ENCODE measurements at places on chromosomes 5 and 9.

- DNase-seq, result no peak
These were observed 3.0 kb upstream of the TMEM210 start for GRCh38 chr9:137174722-137175293.

- no peak for DNase-seq
These were observed 138.4 kb upstream of the DMRTA1 start for GRCh38 chr9:22308177-22308576.

GRCh38 chr9:129422032-129422842 lies 198.7 kb downstream of the C9orf50 start:
- no peak for DNase-seq

DNA sequence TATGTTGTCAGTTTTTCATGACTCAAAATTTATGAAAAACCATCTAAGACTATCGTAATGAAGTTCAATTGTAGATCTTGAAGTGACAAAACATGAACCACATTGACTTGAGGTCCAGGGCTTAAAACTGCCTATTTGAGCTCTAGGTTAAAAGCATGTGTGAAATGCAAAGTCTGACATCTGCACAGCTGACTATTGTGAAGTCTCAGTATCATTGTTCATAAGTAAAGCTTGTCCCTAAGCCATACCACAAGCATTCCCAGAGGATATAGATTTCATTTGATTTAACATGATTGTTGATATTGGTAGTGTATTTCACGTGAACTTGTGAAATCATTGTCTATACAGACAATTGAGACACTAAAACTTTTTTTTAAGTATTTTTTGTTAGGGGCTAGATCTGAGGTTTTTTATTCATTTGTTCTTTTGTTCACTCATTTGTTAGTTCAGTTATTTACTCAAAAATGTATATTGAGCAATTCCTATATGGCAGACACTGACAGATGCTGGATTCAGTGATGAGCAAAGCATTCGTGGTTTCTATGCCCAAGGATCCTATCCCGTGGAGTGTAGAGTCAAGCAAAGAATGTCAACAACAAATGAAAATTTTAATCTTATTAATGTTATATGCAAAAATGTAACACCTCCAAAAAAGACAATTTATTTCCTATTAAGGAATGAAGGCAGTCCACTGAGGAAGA lies 485.2 kb downstream of the RAB3C start:
- no peak for DNase-seq

GRCh38 chr5:107378218-107378899 lies 292.4 kb downstream of the EFNA5 start:
- no peak for DNase-seq

- no peak for DNase-seq
These were observed 68.7 kb downstream of the ACTL7B start for GRCh38 chr9:108786901-108787689.

GRCh38 chr9:71762900-71763653 lies 5.2 kb downstream of the CEMIP2 start:
- DNase-seq, result no peak

GRCh38 chr9:6929441-6930215 lies 171.9 kb downstream of the KDM4C start:
- DNase-seq, result no peak

- no peak for DNase-seq
These were observed 17.3 kb downstream of the EXOSC2 start for GRCh38 chr9:130710822-130711352.

GRCh38 chr5:109451146-109451545 lies 41.4 kb upstream of the PJA2 start:
- no peak for DNase-seq

DNA sequence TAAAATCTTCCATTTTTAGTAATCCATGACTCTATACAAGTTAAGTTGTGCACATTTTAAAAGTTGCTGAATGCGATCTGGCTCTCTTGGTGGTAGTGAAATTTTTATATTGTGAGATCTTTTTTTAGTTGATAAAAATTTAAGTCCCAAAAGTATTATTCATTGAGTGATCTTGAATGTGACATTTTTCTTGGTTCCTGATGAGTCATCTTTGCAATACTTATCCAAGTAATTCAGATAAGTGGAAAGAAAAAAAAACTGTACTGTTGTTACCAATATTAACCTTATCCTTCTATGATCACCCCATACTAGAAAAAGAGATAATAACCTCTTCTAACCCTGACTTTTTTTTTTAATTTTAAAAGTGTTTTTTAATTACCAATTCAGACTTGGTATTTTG lies 601.3 kb downstream of the PSAT1 start:
- no peak for DNase-seq

DNA sequence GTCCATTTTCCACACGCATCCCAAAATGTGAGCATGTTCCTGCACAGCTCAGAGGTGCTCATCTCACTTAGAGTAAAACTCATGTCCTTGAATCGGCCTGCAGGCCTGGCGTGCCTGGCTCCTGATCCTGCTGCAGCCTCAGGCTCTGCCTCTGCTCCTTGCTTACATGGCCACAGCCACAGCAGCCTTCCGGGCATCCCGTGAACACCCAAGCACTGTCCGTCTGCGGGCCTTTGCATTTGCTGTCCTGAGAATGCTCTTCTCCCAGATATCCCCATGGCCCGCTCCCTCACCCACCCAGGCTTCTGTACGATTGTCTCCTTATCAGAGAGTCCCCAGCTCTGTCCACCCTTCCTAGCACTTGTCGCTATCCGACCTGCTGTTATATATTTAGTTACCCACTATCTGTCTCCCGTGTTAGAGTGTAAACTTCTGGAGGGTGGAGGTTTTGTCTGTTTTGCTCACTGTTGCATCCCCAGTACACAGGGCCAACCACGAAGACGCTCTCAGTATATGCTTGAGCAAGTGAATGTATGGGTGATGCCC lies 21.9 kb downstream of the FGF18 start:
- no peak for DNase-seq

- DNase-seq, result peak; percentile 9
These were observed 7.9 kb downstream of the NACC2 start for GRCh38 chr9:136086951-136087740.

GRCh38 chr5:164748861-164749260 lies 1243.4 kb downstream of the MAT2B start:
- DNase-seq, result no peak

GRCh38 chr5:158233735-158234322 lies 374.9 kb upstream of the CLINT1 start:
- no peak for DNase-seq

DNA sequence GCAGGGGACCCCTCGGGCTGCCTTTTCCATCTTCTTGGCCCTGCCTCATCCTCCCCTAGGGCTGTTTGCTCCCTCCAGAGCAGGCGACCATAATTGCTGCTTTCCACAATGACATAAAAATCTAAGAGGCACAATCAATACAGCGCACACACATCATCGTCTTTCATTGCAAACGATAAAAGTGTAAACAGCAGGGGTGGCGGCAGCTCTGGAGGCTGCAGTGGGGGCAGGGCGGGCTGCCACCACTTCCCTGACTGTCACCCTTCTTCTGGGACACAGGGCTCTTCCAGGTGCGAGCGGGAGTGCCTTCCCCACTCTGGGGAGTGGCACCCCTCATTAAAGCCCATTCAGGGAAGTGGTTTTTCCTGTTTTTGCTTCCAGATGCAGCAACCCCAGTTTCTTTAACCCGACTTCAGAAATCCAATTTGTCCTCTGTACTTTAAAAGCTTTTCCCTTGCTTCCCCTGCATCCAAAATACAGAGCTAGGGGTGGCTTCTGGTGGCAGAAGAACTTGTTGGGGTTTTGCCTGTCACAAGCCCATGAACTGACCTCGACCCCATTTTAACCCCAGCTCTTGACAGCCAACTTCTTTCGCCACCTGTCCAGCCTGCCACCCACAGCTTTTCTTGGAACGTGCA lies 45.7 kb downstream of the TSPAN17 start:
- no peak for DNase-seq
